ENCODE measurements at places on chromosomes 3 and 15.
A peak's percentile ranks its signal among the peaks of the same experiment; 100 is the strongest.

DNA sequence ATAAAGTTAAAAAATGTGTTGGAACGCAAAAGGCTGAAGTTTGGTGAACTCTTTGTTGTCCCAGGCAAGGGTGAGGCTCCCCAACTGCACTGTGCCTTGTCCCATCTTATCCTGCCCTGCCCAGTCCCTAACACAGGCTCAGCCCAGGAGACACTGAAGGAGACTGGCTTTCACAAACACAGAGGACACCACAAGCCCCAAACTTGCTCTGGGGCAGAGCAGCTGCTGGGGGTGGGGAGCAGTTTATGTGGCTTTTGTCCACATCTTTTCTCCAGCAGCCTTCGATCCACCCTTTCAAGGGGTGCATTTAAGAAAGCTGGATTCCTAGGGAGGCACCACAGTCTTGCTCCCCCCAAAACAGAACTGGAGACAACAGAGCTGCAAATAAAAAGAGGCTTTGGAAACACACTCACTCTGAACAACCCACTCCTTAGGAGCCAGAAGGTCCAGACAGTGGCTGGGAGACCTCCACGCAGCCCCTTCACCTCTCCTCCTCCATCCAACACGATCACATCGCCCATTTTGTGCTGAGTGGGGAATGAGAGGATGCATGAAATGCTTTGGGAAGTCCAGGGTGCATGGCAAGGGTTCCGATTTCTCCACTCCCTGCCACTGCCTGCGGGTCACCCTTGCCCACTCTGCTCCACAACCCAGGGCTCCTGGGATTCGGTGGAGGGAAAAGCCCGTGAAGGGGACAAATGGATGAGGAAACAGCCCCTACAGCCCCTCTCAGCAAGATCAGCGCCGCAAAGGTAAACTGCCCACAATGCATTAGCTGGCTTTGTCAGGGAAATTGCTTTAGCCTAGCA lies 260.5 kb upstream of the TLE3 start:
- DNase-seq = no peak

- DNase-seq = no peak
Measured at GRCh38 chr15:98628216-98628615, 20.1 kb upstream of the IGF1R start.

- no peak for DNase-seq
Measured at GRCh38 chr3:112508860-112509259, 9.6 kb upstream of the BTLA start.

- DNase-seq = peak; percentile 8
Measured at GRCh38 chr15:43105077-43105736, 631 bp downstream of the UBR1 start.

- no peak for DNase-seq
Measured at GRCh38 chr3:180694321-180694720, 15.0 kb upstream of the CCDC39 start.

- no peak for DNase-seq
Measured at GRCh38 chr15:33159726-33160453, 34.6 kb downstream of the FMN1 start.

DNA sequence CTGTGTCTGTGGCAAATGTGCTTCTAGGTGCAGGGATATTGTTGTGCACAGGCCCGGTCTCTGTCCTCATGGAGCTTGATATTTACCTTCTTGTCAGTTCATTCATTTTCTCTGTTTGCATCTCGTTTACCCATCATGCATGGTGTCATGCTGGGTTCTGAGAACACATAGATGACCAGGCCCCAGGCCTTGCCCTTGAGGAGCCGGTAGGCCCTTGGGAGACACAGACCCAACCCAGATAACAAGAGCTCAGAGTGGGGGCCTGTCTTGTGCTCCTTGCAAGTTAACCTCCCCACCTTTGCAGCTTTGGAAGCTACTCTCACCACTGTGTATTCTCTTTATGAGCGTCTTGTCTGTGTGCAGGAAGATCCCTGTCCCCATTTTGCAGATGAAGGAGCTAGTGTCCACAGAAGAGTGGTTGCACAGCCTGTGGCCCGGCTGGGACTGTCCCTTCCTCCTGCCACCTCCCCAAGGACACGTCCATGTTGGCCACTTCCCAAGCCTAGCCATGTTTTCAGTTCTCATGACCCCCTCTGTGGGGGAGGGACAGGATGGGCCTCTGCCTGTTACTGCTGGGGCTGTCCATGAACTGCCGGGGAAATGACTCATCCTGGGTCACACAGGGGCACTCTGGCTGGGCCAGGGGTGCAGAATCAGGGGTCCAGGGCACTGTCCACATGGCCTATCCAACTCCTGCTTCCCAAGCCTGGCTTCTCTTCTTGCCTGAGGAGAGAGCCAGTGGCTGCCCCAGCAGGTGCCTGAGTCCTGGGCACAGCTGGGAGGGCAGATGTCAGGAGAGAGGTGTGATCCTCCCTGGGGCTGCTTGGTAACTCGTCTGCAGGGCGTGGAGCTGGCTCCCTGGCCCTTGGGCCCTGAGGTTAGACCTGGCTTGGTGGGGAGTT lies 3.4 kb downstream of the SNX33 start:
- no peak for DNase-seq

DNA sequence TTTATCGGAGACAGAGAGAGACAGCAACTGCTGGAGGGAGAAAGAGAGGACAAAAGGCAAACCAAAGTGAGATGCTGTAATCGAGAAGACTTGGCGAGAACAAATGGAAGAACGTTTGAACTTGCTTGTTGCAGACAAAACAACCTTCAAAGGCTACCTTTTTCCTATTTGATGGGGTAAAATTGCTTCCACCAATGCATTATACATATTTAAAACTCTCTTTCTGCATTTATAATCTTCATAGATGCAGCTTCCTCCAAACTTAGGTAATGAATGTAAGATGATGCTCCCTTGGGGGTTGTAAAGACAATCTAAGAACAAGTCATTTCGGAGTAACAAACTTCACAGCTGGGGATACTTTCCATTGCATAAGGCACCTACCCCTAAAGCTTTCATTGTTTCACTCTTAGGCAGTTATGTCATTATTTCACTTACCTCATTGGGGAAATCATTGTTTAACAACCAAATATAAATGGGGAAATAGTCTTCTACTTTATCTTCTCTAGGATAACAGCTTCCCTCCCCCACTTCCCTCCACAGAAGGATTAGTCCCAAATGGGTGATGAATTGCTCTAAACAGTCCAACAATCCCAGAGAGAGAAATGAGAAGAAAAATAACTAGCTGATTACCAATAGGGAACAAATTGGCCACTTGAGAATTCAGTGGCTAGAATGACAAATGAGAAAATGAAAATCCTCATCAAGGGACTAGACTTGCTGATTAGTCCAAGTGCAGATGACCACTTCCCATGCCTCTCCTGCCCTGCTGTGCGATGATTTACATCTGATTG lies 269.8 kb upstream of the ADAMTS9 start:
- no peak for DNase-seq

DNA sequence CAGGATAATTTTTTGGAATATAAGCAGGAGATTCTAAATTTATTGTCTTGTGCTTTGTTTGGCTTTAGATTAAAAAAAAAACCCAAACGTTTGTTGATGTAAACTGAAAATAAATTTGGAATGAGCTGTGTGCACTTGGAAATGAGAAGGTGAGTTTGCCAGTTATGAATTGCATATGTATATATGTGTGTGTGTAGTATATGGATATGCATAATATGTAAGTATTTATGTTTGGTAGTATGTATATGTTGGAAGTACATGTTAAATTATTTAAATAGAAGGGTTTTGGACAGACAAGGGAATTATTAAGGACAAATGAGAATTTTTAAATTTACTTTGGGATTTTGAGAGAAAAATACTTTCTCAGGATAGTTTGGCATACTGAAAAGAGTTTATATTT lies 265.8 kb upstream of the CNTN3 start:
- no peak for DNase-seq

- DNase-seq = no peak
Measured at GRCh38 chr3:46676601-46677410, 16.7 kb downstream of the ALS2CL start.

DNA sequence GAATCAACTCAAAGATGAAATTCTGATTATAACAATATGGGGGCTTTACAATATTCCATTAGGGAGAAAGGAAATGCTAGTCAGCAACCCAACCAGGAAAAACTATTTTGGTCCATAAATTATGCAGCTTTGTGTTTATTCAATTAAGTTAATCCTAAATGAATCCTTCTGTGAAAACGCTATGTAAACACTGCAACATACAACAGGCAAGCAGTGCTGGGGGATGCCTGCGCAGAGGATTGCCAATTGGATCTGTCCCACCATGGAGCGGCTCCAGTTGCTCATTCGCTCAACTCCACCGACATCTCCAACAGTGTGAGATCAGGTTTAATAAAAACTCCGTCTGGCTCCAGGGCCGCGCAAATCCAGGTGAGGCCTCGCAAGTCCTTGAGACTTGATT lies 290.5 kb upstream of the VEPH1 start:
- no peak for DNase-seq

- peak; percentile 2 for DNase-seq
Measured at GRCh38 chr3:18442756-18443664, 17.9 kb upstream of the SATB1 start.

- no peak for DNase-seq
Measured at GRCh38 chr3:30293621-30294240, 312.7 kb upstream of the TGFBR2 start.

- no peak for DNase-seq
Measured at GRCh38 chr3:20069178-20069532, 28.9 kb downstream of the KAT2B start.

DNA sequence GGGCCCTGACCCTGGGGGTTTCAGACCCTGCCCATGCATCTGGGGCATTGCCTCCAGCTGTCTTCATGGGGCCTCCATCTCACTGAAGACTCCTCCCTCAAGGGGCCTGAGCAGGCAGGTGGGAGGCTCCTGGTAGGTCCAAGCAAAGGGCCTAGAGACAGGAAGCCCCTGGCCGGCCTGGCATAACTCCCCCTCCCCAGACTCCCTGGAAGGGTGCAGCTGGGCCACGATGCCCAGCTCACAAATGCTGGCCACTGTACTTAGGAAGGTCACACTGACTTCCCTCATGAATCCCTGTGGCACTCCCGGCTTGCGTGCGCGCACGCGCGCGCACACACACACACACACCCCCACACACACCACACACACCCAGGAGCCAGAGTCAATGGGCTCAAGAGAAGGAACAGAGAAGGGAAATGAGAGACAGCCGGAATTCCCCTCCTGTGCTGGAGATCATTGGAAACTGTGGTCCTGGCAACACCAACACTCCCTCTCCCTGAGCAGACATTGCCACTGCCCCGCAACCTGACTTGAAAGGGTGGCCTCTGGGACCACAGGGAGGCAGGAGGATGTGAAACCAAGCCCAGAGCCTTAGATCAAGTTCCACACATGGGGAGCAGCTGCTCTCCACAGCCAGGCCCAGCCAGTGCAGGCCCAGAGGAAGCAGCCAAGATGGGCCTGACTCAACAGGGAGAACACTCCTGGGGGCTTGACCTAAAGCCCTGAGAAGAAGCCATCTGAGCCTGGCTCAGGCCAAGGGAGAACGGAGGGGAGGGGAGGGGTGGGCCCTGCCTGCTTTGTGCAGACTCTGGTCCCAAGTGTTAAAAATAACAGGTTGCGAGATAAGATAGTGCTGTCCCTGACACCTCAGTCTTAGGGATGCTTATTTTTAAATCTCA lies 69.7 kb downstream of the SCN5A start:
- DNase-seq = no peak

GRCh38 chr15:98080791-98081190 lies 120.3 kb downstream of the ARRDC4 start:
- no peak for DNase-seq

- DNase-seq = peak; percentile 61
Measured at GRCh38 chr3:6799264-6799915, 61.5 kb upstream of the GRM7 start.

DNA sequence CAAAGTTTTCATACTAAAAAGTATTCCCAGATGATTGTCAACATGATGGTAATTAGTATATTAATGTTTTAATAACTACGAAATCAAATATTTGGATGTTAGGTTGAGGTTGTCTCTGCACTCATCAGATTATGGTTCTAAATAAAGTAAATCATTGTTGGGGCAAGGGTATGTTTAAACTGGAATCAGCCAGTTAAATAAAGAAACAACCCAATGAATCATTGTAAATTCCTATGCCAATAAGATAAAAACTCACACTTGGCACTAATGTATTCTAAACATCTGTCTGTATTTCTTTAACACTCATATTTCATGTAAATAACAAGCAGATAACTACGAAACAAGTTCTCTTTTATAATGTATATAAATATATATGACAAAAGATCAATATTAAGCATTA lies 92.7 kb downstream of the PEAK1 start:
- no peak for DNase-seq

GRCh38 chr3:39506863-39507262 lies 39.4 kb downstream of the MOBP start:
- DNase-seq = no peak

DNA sequence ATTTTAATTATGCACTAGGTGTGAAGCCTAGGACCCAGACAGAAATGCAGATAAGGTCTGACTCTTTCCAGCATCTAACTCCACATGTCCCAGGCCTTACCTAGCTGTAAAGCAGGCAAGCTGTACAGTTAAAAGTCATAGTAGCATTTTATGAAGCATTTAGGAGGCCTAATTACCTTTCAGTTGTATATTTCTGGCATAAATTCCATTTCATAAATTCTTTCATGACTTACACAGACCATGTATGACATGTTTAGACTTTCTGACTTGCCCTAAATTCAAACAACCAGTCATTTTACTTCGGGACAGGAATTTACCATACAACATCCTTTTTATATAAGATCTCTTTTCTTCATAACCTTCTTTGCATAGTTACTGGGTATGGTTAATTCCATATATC lies 35.3 kb upstream of the THUMPD3 start:
- DNase-seq = no peak

GRCh38 chr3:18390024-18390660 lies 35.0 kb downstream of the SATB1 start:
- no peak for DNase-seq

DNA sequence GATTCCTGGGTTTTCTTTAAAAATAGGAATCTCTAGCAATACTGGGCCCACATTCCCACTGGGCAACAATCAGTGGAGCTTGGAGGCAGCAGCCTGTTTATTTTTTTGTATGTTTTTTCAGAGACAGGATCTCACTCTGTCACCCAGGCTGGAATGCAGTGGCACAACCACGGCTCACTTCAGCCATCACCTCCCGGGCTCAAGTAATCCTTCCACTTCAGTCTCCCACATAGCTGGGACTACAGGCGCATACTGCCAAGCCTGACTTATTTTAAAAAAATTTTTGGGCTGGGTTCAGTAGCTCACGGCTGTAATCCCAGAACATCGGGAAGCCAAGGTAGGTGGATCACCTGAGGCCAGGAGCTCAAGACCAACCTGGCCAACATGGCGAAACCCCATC lies 29.1 kb upstream of the GNB5 start:
- no peak for DNase-seq

GRCh38 chr3:62798000-62798399 lies 77.2 kb downstream of the CADPS start:
- no peak for DNase-seq
